ENCODE measurements at places on chromosomes 12 and 14.

DNA sequence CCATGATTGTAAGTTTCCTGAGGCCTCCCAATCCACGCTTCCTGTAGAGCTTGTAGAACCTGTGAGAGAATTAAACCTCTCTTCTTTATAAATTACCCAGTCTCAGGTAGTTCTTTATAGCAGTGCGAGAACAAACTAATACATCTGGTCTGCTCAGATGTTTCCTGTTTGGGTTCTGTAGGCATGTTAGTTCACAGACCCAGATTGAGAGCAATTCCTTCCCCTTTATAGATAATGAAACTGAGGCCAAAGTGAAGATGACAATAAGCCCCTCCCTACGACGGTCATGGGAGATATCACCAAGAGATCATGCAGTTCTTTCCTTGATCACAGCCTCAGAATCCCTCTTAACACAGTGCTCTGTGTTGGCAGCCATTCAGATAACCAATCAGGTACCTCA, 76.5 kb upstream of the CLMN start:
- DNase-seq = no peak

- DNase-seq = no peak
Observed at GRCh38 chr14:54435500-54435981, 5.6 kb downstream of the CNIH1 start.

DNA sequence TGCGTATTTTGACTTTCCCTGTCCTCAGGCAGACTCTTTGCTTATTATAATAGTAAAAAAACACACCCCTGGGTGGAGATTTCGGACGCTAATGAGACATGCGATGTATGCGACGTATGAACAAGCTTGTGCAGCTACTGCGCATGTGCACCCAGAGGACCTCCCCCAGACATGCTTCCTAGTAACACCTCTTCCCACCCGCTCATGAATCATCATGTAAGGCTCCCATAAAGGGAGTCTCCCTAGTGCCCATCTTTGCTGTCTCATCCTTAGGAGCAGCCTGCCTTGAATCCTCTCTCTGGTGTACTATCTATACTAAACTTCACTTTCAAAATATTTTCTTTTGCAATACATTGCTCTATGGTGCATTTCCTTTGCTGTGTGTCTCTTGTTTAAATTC, 210.1 kb downstream of the TMEM132D start:
- no peak for DNase-seq

DNA sequence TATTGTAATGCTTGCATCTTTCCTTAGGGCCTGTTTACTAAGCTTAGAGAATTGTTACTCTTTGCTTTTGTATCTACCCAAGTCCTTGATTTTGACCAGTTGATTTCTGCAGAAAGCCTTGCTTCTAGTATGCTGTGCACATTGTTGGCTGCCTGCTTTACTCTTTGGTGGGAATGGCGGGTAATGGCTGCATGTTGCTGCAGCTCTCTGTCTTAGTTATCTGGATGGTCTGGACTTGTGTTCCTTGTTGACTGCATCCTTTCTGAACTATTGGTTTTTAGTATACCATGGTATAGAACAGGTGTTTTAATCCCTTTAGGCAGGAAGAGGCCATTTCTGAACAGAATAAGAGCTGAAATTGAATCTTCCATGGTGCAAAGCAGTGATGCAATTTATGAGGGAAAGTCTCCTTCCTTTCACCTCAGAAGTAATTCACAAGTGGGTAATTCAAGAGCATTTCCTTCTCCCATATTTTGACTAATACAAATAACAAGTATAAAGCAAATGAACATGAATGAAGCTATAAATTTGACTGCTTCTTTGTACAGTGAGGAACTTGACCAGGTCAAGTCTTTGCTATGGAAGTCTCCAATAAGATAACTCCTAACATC, 466.4 kb downstream of the NPAS3 start:
- DNase-seq = no peak

DNA sequence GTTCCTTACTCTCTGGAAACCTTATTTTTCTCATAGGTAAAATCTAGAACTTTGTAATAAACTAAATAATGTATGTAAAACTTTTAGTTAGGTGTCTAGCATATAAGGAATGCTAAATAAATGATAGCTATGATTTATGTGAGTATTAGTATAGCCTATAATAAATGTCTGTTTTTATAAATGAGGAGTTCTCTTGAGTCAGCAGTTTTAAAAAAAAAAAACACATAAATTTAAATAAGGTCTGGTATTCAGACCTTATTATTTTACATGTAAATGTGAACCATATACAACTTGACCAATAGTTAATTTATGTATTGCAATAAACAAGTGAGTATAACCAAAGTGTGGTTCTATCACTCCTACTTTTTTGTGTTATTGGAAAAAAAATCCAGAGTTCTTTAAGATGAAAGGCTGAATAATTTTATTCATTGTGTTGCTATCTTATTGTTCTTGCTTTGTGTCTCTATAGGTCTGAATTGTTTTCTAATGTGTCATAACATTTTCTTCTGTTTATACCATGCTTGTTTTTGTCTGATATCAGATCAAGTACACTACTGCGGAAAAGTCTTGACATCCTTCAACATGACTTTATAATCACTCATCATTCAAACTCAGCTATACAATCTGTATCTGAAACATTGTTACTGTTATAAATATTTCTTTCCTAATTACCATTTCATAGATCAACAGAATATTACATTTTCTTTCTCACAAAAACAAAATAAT, 115.7 kb downstream of the RASSF9 start:
- no peak for DNase-seq

DNA sequence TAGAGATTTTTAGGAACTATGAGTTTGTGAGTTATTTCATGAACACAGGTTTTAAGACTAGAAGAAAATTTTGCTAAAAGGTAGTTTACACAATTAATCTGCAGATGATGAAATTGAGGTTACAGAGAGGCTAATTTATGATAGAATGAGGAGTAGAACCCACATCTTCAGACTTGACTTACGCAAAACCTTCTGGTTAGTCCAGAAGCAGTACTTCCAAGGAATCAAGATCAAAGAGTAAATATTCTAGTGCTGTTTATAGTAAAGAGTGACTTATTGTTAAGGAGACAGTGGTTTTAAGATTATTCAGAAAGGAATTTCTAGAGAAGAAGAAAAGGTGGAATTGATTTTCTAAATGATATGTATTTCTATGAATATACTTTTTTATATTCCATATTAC, 10.6 kb upstream of the KITLG start:
- no peak for DNase-seq

- DNase-seq = no peak
Observed at GRCh38 chr14:77965050-77965449, 165.1 kb downstream of the ADCK1 start.

- no peak for DNase-seq
Observed at GRCh38 chr14:31320216-31320615, 100.1 kb downstream of the HEATR5A start.

- no peak for DNase-seq
Observed at GRCh38 chr14:71541973-71542690, 390.1 kb upstream of the RGS6 start.

- no peak for DNase-seq
Observed at GRCh38 chr14:101917413-101918017, 46.9 kb upstream of the DYNC1H1 start.

DNA sequence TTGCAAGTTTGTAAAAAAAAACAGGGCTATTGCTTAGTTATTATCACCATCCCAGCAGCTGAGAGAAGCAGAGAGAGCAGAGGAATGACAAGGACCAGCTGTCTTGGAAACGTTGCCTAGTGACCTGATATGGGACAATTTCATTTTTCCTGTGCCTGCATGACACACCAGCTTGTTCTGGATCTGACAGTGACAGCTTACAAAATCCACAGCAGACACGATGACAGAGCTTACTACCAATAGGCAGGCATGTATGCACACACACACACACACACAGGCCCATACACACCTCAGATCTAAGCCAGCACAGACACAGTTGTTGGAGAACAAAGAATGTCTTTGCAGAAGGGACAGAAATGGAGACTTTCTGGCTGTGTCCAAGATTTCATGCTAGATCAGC, 25.4 kb downstream of the HSPB8 start:
- no peak for DNase-seq

DNA sequence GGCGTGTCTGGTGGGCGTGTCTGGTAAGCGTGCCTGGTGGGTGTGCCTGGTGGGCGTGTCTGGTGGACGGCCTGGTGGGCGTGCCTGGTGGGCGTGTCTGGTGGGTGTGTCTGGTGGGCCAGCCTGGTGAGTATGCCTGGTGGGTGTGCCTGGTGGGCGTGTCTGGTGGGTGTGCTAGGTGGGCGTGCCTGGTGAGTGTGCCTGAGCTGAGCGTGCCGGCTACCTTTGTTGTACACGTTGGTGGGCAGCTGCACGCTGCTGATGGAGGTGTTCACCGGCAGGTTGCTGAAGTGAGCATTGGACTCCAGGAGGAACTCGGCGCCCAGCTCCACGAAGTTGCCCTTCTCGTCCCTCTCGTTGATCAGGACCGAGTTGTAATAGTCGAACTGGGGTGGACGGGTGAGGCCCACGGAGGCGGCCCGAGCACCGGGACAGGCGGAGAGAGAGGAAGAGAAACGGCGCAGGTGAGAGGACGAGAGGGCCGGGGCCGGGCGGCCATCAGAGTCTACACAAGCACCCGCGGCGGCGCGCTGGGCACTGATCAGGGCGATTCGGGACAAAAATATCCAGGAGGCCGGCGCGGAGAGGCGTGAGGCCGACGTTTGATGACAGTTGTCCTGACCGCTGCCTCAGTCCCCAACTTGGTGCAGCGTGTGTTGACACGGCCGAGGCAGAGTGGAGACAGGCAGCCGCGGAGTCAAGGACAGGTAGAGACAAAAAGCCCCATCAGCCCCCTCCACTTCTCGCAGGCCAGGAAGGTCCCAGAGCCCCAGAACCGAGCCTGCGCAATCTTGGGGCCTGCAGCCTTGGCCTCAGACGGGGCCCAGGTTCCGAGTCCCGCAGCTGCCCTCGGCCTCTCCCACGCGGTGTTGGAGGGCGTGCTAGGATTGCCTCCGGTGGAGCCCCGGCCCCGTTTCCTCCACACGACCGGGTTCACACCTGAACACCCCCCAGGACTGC, 10.5 kb downstream of the CACNA2D4 start:
- DNase-seq = no peak

- DNase-seq = no peak
Observed at GRCh38 chr14:91190853-91191252, 53.7 kb downstream of the GPR68 start.

DNA sequence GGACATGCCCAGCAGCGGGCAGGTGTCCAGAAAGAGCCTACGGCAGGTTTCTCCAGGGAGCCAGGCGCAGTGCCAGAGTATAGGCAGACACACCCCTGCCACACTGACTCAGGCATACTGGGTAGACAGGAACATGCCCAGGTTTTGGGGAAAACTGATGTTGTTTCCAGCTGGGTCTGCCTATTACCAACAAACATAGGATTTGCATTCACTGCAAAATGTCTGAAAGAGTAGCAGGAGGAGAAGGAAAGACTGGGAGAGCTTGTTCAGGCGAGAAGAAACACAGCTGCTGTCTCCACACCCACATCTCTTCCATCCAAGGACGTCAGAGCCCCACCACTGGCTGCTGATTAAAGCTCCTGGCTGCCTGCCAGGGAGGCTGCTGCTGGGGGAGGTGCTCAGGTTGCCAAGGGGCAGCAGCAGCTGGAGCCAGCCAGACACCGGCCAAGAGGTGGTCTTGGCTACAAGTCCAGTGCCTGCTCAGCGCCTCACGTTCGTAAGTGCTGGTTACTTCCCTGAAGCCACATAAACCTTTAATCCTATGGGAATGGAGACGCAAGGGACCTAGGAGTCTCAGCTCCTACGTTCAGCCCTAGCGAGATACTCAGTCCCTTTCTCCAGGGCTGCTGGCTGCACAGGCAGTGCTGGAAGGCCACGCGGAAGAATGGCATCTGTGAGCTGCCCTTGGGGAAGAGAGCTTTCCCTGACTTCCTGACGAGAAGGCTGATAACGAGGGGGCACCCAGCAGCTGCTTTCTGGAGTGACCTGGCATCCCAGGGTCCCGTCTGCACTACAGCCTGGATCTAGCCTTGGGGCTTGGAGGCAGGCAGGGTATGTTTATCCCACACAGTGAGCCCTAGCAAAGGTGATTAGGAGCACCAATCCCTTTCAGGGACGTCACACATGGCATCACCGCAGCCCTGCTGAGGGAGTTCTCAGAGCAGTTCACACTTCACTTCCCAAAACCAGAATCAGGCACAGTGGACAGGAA, 58.1 kb downstream of the PLEKHG3 start:
- peak; percentile 23 for DNase-seq

DNA sequence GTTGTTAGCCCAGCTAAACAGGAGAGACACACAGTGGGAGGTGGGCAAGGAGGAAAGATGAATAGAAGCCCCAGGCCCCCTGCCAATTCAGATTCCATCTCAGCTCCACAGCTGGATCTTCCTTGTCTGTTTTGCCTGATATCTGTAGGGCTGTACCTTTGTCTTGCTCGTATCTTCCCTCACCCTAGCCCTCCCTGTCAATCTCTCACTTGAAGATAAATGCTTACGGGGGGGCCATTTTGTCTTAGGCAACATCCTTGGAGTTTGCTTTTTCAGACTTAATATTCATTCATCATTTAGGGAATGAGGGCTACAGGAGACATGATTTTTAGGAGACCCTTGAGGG, 2.4 kb downstream of the KIF5A start:
- DNase-seq = no peak

DNA sequence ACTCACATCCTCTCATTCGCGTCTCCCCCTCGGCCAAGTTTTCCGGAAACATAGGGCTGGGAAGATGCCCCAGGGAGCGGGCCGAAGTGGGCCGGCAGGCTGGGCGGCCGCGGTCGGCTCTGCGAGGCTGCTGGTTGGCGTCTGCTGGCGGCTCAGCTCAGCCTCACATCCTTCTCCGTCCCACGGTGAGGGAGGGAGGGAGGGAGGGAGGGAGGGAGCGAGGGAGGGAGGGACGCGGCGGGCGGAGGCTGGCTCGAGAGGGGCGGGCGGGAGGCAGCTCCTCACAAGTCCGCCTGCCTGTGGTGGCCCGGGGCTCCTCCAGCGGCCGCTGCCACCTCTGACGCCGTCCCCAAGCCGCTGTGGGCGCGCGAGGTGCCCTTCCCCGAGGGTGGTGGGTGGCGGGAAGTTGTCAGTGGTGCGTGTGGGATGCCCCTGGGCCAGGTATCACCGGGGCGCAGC, 93.8 kb downstream of the RFLNA start:
- peak; percentile 39 for DNase-seq

DNA sequence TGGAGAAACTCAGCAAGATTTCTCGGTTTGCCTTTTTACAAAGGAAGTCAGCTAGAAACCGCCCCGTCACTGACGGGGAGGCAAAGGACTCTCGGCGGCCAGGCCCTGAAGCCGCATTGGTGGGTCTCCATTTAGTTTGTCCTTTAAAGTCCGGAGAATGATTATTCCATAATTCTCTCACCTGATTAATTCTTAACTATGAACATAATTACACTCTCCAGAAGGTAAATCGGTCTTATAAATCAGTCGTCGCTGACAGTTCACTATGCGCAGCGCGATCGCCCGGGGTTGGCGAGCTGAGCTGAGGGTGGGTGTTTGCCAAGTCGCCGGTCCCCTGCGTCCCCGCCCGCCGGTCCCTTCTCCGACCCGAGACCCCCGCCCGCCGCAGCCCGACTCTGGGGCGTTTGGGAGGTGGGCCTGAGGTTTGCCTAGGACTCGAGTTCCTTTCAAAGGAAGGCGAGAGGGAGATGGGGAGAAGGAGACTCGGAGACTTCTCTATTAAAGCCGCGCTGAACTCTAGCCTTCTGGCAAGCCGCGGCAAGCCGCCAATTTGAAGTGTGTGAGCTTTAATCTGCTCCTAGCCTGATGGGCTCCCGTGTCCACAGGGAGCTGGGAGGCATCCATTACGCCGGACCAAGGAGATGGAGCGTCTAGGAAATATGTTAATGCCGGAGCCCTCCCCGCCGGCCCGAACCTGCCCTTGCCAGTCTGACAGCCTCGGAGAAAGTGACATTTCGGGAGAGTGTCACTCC, 392.9 kb downstream of the NOVA1 start:
- DNase-seq = no peak
